ENCODE measurements at places on chromosomes 4 and X. TPM values are rescaled to one million over a fixed set of nuclear protein-coding genes. Genes with fewer than 3 reads are reported as not detected.

Gene CPLX1
- polyA plus RNA-seq, result 2.9 TPM

Gene POLN
- 1.7 TPM for polyA plus RNA-seq

Gene TMEM47
- polyA plus RNA-seq, result 9.9 TPM

Gene GRPR
- not detected for polyA plus RNA-seq

Gene TREX2
- 0.62 TPM for polyA plus RNA-seq

Measured in stomach (tissue), 19 donors.